ENCODE measurements at places on chromosomes 7 and 10.

DNA sequence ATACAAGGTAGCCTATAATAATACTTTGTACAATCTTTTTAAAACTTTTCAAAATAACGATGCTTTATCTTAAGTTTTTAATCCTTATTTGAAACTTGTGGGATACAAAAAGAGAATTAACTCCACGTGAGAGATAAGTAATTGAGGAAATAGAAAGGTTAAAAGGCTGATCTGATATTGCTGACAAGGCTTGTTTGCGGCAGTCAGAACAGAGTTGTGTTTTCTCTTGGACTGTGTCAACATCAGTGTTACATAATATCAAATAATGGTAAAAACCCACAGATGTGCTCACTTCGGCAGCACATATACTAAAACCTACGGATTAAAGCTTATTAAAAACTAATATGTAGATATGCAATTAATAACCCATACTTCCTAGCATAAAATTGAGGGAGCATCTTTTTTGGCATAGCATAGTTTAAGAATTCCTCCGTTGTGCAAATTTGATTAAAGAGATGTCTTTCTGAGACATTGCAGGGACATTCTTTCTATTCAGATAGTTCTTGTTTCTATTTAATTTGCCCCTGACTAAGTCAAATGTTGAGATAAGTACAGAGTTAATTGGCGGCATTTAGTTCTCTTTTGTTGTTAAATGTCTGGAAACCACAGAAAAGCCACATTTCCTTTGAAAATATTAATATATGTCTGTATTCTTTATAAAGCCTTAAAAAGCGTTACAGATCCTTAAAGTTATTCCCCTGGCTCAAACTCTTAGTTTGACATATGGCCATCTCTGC is 63.3 kb downstream of the FAM185A start:
- no peak for DNase-seq

- no peak for DNase-seq
Measured at GRCh38 chr10:111127081-111127848, 50.4 kb downstream of the ADRA2A start.

GRCh38 chr10:63258920-63259678 is 126.0 kb downstream of the NRBF2 start:
- DNase-seq, result no peak

DNA sequence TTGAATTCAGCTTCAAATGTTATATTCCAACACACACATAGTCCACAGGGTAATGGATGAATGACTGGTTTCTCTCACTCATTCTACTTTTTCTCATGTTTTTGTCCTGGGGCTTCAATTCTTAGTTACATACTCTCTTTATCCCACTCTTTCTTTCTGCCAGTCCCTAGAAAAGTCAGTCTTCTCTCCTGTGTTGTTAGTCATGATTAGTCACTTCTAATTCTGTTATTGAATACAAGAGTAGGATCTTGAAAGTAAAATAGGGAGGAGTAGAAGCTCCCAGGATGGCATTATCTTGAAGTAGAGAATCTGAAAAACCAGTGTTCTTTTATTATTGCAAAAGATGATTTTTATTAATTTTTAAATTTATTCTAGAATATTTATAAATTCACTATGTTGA is 45.5 kb upstream of the CALCR start:
- DNase-seq, result peak; percentile 2

DNA sequence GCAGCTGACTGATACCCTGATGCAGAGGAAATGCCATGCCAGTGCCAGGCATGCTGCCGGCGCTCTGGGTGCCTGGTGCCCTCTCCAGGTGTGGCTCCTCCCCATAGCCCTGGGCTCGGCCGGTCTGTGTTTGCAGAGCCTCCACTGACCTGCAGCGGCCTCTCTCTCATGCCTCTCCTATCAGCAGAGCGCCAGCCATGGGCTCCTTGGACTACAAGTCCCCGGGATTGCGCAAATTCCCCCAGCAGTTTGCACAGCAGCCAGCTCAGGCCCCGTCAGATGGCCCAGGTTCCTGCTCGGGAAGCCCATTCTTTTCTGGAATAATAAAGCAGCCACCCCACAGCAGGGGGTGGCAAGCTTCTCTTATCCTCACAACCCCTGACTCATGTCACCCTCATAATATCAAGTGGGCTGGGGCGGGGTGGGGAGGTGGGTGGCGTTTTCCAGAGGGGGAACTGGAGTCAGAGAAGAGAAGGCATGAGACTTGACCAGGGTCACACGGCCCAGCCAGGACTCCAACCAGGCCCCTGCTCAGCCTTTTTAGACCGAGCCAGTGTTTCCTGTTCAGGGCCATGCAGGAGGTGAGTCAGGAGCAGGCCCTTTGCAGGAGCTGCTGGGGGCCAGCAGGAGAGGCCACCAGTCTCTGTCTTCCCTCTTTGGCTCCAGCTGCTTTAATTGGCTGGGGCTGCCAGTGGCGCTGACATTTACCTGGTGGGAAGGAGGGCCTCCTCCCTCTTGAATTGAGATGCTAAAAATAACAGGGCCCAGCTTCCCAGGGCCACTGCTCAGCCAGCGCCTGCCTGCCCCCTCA is 58.6 kb downstream of the ZMIZ1 start:
- peak; percentile 87 for DNase-seq

DNA sequence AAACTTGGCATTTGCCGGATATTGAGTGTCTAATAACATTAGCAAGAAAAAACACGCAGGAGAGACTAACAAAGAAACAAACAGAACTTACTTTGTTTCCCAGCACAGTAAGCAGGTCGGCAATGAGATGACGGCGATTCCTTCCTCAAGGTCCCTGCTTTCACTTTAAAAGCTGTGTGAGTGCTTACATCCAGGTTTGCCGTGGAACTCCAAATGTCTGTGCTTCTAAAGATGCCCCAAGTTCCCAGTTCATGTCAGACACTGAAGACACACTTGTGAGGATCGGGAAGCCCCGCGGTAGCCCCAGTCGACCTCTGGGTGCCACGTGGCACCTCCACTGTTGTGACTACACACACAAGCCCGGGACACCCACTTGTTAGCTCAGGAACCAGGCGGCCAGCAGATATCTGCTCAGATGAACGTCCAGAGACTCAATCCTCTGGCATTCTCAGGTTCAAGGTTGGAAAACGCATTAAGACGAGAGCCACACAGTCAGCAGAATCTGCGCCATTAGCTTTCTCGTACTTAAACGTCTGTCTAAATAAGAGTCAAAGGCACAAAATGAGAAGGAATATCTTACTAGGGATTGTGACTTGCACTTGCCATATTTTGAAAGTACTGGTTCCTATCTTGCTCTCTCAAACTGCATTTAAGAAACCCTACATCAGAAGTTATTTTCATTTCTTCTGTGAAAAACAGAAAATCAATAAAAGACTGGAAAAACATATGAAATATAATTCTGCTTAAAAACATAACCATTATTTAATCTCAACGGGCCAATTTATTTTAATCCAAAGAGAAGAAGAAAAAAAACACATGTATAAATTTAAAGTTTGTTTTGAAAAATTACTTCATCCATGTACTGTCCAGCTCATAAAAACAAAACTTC is 207.6 kb upstream of the KLF14 start:
- DNase-seq, result peak; percentile 84

GRCh38 chr10:37379991-37380390 is 254.6 kb downstream of the ANKRD30A start:
- DNase-seq, result peak; percentile 3

- DNase-seq, result no peak
Measured at GRCh38 chr10:127132451-127132850, 63.9 kb downstream of the INSYN2A start.

GRCh38 chr10:89852872-89853271 is 151.5 kb downstream of the KIF20B start:
- DNase-seq, result no peak

- DNase-seq, result no peak
Measured at GRCh38 chr7:133064082-133064820, 17.6 kb downstream of the CHCHD3 start.

GRCh38 chr10:125127110-125127509 is 33.3 kb downstream of the CTBP2 start:
- no peak for DNase-seq

DNA sequence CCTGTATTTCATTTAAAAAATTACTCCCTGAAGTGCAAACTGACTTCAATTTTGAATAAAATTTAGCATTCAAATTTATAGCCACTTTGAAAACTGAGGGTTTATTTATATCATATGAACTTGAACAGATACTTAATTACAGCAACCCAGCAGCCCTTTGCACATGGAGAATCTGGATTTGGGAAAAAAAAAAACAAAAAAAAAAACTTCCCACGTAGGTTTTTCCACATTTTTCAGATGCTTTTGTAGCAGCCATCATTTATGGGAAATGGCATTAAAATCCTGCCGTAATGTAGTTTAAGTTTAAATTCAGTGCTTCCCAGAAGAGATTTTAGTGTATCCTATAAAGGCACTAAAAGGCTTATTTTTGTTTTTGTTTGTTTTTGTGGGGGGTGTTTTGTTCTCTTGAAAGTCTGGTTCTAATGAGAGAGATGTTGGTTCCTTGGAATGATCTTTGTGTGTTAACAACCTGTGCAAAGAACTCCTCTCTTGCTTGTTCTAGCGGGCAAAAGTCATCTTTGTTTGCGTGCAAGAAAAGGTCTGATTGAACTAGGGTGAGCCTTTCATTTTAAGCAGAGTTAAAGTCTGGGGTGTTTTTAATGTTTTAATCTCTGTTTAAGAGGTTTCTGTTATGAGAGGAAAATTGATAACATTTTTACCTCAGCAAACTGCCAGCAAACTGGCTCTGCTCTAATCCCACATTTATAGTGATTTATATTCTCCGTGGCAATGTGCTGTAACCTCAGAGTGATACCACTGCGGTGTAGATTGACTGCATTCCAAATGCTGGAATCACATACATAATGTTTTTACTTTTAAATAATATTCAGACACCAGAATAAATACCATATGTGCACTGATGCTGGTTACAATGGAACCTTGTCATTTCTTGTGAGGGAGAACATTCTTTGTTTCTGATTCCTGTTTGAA is 105.5 kb downstream of the WNT2 start:
- DNase-seq, result peak; percentile 74

- DNase-seq, result no peak
Measured at GRCh38 chr7:69187824-69188333, 410.4 kb upstream of the AUTS2 start.

DNA sequence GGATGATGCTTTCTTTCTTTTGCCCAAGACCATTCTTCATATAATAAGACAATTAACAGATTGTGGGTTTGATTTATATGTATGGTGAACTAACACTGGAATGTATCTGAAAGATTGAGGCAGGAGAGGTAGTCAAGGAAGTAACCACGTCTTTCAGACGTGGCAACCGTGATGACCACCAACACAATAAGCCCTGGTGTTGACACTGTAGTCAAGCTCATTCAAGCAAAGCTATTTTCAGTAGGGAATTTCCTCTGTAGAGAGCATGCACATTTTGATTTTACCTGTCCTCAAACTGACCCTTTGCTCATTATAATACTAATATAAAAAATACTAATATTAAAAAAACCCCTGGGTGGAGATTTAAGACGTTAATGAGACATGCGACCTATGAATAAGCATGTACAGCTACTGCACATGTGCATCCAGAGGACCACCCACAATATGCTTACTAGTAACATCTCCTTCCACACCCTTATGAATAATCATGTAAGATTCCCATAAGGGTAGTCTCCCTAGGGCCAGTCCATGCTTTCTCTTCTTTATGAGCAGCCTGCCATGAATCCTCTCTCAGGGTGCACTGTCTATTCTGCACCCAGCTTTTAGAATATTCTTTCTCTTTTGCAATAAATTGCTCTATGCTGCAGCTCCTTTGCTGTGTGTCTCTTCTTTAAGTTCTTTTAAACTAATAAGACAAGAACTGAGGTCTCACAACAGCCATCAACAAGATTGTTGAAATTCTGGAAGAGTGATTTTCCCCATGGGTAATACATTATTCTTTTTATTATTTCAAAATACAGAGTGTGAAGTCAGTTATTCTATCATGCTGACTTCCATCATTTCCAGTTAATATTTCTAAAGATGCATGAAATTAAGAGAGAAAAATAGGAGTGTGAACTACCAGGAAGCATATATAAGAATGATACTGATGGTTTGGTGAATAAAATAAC is 151.3 kb upstream of the NPVF start:
- DNase-seq, result no peak

- no peak for DNase-seq
Measured at GRCh38 chr7:126790763-126791162, 462.0 kb downstream of the GRM8 start.

GRCh38 chr10:30527623-30528428 is 93.8 kb downstream of the MAP3K8 start:
- DNase-seq, result no peak

Data from fibroblast of mammary gland (primary cell).